Kidney tubule cell (primary cell): ENCODE measurements at places on chromosomes 12 and 14.

DNA sequence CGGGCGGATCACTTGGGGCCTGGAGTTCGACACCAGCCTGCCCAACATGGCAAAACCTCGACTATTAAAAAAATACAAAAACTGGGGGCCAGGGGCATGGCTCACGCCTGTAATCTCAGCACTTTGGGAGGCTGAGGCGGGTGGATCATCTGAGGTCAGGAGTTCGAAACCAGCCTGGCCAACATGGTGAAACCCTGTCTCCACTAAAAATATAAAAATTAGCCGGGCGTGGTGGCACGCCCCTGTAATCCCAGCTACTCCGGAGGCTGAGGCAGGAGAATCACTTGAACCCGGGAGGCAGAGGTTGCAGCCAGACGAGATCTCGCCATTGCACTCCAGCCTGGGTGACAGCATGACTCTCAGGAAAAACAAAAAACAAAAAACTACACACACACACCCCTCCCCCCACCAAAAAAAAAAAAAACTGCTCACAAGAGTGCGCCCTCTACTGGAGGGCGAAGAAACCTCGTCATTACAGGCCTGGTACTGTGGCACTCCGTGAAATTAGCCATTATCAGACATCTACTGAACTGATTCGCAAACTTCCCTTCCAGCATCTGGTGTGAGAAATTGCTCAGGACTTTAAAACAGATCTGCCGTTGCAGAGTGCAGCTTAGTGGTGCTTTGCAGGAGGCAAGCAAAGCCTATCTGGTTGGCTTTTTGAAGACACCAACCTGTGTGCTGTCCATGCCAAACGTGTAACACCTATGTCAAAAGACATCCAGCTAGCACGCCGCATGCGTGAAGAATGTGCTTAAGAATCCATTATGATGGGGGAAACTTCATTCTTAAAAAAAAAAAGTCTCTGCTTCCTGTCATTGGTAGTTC is 7.7 kb downstream of the PPP1R3E start:
- peak; percentile 57 for DNase-seq

DNA sequence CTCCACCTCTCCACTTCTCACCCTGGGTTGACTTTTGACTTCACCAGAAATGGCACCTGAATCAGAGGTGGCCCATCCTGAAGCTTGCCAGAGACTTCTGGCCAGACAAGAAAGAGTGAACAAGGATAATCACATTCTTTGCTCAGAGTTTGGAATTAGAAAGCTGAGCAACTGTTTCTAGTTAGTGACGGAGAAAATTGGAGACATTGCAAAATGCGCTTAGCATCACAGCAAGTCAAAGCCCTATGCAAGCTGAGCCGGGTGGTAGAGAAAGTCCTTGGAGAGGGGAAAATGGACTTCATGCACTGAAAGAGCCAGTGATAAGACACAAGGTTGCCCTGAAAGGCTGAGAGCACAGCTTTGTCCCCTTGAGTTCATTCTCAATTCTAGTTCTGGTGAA is 161.8 kb downstream of the PAH start:
- no peak for DNase-seq

DNA sequence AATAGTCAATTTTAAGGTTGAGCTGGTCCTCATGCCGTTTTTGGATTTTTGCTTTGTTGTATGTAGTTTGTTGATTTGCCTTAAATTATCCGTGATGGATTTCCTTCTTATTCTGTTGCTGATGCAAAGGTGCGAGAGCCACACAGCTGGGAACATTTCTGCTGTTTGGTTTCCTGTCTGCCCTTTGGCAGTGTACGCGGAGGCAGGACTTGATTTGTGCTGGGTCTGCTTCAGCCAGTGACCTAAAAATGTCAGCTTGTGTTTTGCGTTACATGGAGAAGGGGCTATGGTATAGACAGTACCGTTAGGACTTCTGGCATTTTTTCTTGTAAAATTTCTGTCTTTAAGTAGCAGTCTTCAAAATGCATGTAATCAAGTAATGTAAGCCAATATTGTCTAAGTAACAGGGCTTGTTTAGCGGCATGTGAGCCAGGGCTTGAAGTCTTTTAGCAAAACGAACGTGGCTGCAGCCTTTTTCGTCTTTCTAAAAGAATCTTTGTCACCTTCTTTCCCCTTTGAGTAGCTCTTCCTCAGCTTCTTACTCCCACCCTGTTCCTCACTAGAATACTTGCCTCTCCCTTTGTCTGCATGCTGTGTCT is 18.2 kb upstream of the RD3L start:
- no peak for DNase-seq

GRCh38 chr12:110860833-110861296 is 14.1 kb downstream of the CCDC63 start:
- no peak for DNase-seq

DNA sequence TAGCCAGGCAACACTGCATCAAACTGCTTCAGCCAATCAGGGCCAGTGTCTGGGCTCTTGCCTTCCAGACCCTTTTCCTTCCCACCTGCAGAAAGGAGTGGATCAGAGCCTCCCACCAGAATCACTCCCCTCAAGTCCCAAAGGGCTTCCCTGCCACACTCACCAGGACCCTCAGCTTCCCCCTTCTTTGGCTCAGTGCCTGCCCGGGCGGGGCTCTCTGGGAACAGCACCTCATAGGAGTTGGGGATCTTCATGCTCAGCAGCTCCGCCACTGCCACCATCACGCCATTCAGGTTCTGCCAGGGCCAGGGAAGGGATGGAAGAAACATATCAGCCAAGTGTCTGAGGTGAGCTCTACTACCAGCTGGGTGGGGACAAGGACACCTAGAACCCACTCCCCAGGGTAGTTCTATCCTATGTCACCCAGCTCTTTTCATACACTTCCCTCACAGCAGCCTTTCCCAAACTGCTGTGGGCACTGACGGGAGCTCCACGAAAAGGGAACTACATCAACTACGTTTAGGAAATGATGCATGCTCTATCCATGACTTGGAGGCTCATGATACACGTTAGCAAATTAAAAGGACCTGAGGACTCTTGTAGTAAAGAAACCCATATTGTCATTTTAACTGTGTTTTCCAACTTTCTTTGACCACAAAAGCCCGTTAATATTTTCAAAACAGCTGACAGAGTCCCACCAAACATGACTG is 9.4 kb upstream of the PRKAG1 start:
- no peak for DNase-seq

- DNase-seq: no peak
These were observed 186.3 kb upstream of the EGLN3 start for GRCh38 chr14:34137001-34137745.

- DNase-seq: no peak
These were observed 4.6 kb upstream of the SLC15A5 start for GRCh38 chr12:16282081-16282480.

DNA sequence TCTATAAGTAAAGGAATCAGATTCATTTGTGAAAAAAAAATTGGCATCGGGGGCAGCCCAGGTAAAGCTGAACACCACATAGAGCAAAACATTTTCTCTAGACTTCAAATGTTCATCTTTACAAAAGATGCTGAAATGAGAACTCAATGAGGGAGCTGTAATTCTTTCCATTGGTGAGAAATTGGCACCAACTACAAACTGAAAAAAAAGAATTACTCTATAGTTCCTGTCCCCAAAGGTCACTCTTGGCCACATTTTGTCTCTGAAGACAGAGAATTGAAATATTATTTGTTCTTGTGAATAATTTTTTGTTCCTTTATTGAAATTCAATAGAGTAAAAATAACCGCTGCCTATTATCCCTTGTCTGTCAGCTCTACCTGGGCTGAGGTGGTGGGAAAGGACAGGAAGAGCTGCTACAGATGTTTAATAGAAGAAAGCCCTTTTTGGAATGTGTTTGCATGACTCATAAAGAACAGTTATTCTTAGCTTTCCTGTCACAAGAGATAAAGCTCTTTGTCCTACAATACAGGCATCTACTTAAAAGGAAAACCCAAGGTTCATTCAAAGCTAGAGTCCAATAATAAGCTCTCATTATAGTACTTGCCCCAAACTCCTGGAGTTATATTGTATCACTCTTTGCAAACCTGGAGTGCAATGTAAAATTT is 380.1 kb upstream of the KITLG start:
- DNase-seq: peak; percentile 58

GRCh38 chr14:79661752-79662151 is 549.6 kb downstream of the DIO2 start:
- DNase-seq: peak; percentile 22

GRCh38 chr12:63264629-63265028 is 113.6 kb upstream of the AVPR1A start:
- DNase-seq: no peak

DNA sequence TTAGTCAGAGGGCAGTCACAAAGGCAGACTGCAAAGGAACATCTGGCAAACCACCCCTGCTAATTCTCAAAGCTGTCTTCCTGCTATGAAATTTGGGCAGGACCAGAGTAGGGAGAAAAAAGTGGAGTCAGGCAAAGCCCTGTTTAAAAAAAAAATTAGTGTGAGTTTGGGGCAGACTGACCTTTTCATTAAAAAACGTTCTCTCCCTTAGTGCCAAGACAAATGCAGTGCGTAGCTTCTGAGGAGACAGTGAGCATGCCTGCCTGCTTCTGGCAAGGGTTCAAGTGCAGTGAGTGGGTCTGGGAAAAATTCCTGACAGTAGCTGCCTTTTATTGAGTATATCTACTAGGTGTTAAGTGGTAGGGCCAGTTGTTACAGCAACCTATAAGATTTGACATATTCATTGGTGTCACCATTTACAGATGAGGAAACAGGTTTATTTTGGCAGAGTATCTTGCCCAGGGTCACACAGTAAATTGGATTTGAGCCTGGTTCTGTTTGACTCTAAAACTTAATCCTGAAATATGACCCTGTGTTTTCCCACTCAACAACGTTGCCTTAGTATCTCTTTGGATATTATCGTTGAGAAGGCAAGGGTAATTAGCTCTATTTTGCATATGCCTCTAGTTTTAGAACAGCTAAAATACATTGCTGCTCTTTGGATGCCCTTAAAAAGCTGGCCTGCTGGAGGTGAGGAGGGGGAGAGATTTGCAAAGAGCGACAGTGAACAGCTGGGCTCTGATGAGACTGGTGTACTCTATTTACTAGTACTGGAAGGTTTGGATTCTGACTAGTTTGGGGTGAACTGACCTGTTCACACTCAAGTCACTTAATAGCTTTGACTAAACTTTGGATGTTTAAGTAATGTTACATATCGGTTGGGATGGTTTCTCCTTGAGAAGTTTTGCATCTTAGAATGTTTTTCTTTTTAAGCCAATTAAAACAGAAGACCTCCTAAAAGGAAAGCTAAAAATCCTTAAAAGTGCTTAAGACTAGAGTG is 72.8 kb downstream of the PAPOLA start:
- peak; percentile 12 for DNase-seq

GRCh38 chr14:32298346-32298745 is 30.8 kb upstream of the AKAP6 start:
- no peak for DNase-seq

- DNase-seq: no peak
These were observed 7.0 kb downstream of the NIN start for GRCh38 chr14:50823762-50824636.

DNA sequence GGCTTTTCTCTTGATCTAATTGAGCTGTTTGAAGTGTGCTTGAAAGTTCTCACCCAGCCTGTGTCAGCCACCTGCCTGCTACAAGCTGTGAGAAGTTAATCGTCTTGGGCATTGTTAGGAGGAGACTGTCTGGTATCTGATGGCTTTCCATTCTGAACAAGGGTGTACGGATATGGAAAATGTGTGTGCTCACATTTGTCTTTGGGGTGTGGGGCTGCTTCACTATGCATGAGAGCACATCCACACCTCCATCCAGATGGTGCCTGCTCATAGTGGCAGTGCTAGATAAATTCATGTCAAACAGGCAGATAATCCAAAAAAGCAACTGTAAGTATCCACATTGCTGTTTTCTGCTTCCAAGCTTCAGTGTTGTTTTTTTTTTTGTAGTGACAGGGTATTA is 462.2 kb downstream of the DIO2 start:
- no peak for DNase-seq

DNA sequence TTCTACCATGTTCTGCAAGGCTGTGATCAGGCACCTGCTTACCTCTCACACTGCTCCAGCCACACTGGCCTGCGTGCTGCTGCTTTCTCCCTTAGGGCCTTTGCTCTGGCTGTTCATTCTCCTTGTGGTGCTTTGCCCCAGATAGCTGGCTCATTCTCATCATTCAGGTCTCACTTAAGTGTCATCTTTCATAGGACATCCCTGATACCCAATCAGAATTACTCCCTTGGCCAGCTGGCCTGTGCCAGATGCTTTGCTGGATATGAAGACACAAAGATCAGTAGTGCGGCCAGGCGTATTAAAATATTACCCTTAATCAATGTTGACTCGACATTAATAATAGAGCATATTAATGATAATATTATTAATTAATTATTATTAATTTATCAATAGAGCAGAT is 143.8 kb upstream of the FGD4 start:
- DNase-seq: no peak

GRCh38 chr12:27345376-27345775 is 12.7 kb downstream of the BMAL2 start:
- no peak for DNase-seq

DNA sequence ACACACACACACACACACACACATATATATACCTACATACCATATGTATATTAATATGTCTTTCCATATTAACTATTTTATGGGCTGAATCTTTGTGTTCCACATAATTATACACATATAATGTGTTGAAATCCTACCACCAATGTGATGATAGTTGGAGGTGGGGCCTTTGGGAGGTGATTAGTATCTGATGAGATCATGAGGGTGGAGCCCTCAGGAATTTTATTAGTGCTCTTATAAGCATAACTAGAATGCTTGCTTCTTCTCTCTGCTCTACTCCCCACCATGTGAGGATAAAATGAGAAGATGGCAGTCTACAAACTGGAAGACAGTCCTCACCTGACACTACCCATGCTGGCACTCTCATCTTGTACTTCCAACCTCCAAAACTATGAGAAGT is 1193.5 kb upstream of the FLRT2 start:
- DNase-seq: no peak

DNA sequence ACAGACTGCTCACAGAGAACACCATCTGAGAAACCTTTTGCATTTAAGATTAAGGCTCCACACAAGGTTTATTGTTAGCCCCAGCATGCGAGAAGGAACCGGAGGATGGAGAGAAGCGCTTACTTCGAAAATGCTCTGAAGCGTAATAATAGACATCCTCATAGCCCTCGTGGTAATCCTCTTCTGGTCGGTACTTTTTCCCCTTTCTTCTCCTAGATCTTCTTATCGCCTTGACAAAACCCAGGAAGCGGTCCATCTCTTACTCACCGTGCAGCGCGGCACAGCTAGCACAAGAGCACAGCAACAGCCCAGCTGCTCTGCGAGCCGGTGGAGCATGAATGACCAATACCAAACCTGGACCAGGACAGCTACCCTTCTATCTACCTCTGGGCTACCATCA is 125.1 kb upstream of the GRIP1 start:
- peak; percentile 40 for DNase-seq

- DNase-seq: no peak
These were observed 88.2 kb upstream of the PAWR start for GRCh38 chr12:79778802-79779448.

GRCh38 chr12:93085383-93086287 is 156.5 kb upstream of the EEA1 start:
- DNase-seq: no peak
